Cardiac septum (tissue), 1 donor: ENCODE measurements at places on chromosomes 4 and X. TPM values are rescaled to one million over a fixed set of nuclear protein-coding genes. Genes with fewer than 3 reads are reported as not detected.

DNA sequence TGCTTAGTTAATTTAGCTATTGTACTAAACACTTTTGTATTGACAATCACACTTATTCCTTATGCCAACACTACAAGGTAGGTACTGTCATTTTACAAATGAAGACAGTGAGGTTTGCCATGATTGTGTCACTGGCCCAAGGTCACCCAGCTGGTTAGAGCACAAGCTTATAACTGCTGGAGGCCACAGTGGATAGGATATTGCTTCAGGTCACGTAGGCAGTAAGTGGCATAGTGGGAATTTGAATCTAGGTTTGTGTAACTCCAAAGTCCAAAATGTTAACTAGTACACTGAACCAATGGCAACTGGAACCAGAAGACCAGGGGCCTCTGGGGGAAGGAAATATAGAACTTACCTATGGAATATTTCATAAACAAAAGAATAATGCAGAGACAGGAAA lies 21.1 kb upstream of the PITX2 start:
- DNase-seq = no peak

DNA sequence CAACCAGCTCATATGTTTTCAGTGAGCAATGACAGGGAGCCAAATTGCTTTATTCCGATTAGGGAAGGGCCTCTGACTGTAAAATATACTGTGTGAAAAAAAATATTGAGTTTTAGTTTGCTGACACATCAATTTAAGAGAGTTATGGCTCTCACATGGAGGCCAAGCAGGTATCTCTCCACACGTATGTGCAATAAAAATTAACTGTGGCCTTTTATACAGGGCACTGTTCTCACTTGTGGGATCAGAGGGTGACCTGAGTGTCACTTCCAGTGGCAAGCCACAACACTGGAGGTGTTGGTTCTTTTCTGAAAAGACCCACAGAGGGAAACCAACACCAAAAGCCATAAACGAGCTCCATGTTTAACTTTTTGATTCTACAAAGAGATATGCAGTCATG lies 462.8 kb downstream of the MID1IP1 start:
- no peak for DNase-seq

DNA sequence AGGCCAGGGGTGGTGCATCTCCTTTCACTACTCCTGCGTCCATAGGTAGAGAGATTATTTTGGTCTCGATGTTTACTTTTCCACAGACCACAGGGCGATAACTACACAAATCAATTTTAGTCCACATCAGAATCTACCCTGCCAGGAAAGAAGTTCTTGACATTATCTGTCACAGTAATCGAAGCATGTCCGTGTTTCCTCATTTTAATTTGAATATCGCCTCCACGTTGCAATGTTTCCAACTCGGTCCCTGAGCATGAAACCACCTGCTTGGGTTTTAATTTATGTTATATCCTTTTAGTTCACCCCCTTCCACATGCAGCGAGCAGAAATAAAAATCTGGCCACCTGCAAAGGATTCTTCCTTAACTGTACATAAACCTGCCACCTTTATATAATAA lies 100.1 kb upstream of the ATXN3L start:
- no peak for DNase-seq

DNA sequence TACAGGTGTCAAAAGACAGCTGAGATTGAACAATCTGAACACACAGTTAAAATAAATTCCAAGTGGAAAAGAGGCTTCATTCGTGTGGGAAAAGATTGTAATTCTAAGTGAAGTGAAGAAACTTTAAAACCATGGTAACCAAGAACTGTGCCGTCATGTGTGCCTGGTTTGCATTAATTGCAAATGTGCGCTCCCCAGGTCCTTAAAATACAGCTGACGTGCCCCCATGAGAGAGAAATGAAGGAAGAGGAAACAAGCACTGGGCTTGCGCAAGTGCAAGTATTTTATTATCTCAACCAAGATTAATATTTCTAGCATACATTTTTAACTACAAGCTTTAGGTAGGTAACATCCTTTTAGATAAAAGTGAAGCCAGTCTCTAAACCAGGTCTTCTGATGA lies 92.5 kb downstream of the PARM1 start:
- no peak for DNase-seq

DNA sequence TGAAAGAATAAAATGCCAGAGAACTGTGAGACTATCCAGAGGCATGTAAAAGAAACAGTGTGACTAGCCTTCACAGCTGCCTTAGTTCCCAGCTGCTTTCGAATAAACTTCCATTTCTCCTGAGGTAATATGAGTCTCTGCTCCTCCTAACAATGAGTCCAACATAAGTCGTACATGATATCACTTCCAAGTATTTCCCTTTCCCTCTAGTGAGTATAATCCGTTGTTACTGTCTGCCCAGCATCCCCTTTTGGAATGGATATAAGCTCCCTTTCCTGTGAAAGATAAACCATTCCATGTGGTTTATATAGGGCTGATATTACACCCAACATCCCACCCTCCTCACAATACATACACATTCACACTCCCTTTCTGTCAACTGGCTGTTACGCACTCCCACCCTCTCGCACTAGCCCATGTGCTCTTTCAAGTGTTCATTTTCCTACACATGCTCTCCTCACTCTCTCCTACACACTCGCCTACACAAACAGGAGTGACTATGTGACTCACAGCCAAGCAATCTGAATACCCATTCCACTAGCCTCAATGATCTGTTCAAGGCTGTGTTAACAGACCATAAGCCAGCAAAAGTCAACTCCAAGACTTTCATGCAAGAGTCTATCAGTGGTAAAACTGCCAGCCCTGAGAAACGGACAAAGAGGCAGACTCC lies 5.0 kb downstream of the NAF1 start:
- DNase-seq = no peak

DNA sequence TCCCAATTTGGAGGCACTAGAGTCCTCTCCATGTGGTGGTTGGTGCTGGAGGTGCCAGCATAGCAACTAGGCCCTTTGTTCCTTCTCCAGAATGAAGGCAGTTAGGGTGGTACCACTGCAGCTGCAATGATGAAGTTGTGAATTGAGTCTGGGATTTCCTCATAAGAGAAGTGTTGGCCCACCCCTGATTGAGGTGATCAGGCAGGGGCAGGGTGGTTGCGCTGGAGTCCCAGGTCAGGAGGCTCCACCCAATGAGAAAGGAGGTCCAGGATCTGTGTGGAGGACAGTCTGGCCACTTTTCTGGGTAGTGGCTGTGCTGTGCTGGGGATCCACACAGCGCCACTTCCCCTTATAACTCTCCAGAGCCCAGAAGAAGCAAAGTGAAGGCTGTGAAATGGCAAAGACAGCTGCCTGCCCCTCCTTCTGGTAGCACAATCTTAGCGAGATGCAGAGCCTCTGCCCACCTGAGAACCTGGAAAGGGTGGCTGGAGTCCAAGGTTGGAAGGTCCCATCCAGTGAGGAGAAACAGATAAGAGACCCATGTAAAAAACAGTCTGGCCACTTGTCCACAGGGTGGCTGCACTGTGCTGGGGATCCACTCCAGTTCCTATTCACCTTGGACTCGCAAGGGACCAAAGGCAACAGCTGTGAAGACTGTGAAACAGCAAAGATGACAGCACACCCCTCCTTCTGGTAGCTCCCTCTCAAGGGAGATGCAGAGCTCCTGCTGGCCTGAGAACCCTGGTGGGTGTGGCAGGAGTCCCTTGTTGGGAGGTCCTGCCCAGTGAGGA lies 124.6 kb downstream of the RRAGB start:
- DNase-seq = no peak

DNA sequence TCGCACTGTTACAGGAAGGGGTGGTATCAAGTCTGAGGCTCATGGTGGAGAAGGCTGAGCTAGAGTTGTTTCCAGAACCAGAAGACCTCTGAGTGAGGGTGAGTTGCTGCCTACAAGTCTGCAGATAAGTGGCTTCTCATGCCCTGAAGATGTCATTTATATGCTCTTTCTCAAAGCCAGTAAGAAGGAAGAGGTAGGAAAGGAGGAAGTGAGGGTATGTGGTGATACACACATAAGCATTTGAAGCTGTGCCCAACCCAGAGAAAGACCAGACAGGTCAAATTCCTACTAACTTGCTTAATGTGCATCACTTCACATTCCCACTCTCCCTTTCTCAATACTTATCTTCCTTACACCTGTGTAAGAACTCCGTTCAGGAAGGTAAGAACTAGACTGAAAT lies at the start of gene PPBP:
PPBP (minus strand) TSS at position 130 of the 400 bp plus-strand sequence; CDS start at position 43, 87 bp downstream.
- no peak for DNase-seq

DNA sequence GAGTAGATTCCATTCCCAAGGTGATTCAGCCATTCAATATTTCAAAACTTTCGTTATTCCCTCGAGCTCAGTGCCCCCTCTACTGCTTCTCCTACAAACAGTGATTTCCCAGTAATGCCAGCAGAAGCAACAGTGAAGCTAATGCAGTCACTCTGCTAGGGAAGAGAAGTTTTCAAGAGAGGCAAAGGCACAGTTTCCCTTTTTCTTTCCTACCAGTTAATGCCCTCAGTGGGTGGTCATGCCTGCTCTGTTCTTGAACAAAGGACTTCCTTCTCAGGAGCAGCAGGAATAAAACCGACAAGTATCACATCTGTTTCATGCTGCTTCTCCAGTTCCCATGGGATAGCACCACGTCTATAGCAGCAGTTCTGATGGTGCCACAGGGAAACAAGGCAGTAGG lies 317.2 kb downstream of the TENM3 start:
- no peak for DNase-seq

GRCh38 chrX:2464677-2465166 lies 36.1 kb downstream of the DHRSX start:
- DNase-seq = no peak

DNA sequence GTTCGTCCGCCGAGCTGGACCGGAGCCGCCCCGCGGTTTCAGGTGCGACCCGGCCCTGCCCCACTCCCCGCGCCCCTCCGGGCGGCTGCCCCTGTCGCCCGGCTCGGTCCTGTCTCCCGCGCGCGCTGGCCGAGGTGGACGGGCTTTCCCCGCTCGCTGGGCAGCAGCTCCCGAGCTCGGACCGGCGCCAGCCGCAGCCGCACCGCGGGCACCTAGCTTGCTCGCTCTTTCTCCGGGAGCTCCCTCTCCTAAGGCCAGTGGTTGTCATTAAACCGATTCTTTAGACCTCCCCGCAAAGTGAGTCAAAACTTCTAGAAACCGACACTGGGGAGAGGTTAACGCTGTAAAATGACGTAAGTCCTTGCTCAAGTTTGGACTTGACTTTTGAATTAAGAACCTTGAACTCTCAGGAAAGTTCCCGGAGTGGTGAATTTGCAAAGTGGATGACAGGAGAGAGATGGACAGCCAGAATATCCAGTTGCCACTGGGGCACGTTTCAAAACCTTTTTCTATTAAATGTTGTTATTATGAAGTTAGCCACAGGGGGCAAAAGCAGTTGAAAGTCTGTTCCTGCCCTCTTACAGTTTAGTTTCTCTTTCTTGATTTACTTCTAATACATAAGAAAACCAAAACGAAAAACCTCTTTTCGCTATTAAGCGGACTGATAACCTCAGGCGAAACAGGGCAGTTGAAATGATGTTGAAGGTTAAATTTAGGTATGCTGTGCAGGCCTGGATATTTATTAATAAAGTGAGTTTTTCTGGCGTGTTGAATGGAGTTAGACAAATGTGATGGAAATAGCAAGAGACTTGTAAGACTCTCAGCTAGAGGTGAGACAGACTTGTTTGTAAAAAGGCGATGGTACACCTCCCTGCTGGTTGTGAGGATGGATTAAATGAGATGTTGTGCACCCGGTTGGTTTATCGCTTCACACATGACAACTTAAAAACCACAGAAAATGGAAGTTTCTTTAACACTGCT lies 847 bp downstream of the PI4K2B start:
- peak; percentile 84 for DNase-seq

DNA sequence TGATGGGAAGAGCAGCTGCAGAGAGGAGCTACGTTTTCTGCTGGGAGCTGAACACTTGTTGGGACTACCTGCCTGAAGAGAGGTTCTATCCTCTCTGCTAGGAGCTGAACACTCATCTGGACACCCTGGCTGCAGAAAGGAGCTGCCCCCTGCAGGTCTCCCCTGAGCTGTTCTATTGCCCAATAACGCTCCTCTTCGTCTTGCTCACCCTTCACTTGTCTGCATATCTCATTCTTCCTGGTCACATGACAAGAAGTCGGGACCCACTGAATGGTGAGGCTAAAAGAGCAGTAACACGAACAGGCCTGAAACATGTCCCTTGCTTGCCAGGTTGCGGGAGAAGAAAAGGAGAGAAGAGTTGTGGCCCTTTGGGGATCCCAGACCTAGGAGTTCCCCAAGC lies 27.8 kb downstream of the NAA11 start:
- DNase-seq = no peak

Gene PDE5A
- 20.0 TPM for total RNA-seq

Gene CSN1S1
- total RNA-seq = not detected

Gene LPAR4
- 0.40 TPM for total RNA-seq

Gene MGAT4D
- not detected for total RNA-seq

Gene UGT2A2
- total RNA-seq = not detected

Gene FRMPD4
- 2.0 TPM for total RNA-seq

Gene SMIM43
- 0.27 TPM for total RNA-seq

Gene NSG1
- total RNA-seq = 2.6 TPM
